Memory B cell (primary cell): ENCODE measurements at places on chromosomes 2 and 18.

GRCh38 chr2:229133155-229133772 is 137.8 kb downstream of the PID1 start:
- no peak for DNase-seq
- no peak overlapping the region for H3K4me3 ChIP-seq
- H3K36me3 ChIP-seq = no peaks in the 10 kb centered on the region
- no peak overlapping the region for H3K27ac ChIP-seq
- no peaks in the 10 kb centered on the region for H3K4me1 ChIP-seq

- DNase-seq = no peak
- H3K4me1 ChIP-seq = peaks cover 2% of the 10 kb centered on the region
- H3K4me3 ChIP-seq = no peak overlapping the region
- H3K36me3 ChIP-seq = peaks cover 4% of the 10 kb centered on the region
- no peak overlapping the region for H3K27ac ChIP-seq
- peaks cover 12% of the 10 kb centered on the region for H3K27me3 ChIP-seq
These were observed 12.3 kb upstream of the TFCP2L1 start for GRCh38 chr2:121297217-121297830.

GRCh38 chr18:8029061-8029460 is 461.9 kb downstream of the PTPRM start:
- H3K27me3 ChIP-seq = no peaks in the 10 kb centered on the region
- no peak overlapping the region for H3K27ac ChIP-seq
- H3K4me3 ChIP-seq = no peak overlapping the region
- no peaks in the 10 kb centered on the region for H3K4me1 ChIP-seq
- no peak for DNase-seq

DNA sequence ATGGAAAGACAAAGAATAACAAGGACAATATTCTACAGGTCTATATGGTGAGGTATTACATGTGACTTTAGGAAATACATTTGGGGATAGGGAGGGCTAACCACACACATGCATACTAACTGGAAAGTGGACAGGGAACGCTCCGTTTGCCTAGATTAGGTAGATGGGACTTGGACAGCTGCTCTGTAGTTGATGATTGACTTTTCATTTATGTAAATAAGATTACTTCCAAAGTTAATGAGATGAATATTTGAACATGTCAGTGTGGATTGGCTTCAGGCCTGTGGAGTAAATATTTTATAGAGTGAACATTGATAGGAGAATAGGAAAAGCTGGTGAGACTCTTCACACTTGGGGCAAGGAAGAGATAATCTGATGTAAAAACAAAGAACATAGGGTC is 142.0 kb downstream of the NCK2 start:
- peaks cover 36% of the 10 kb centered on the region for H3K4me1 ChIP-seq
- H3K27ac ChIP-seq = peak overlapping the region; percentile 24
- H3K27me3 ChIP-seq = no peaks in the 10 kb centered on the region
- DNase-seq = no peak
- H3K36me3 ChIP-seq = peaks cover 42% of the 10 kb centered on the region

GRCh38 chr2:186445506-186445905 is 40.6 kb upstream of the ZC3H15 start:
- DNase-seq = no peak
- H3K27ac ChIP-seq = no peak overlapping the region
- H3K27me3 ChIP-seq = no peaks in the 10 kb centered on the region
- H3K4me1 ChIP-seq = no peaks in the 10 kb centered on the region

GRCh38 chr2:41337956-41338355 is 709.9 kb upstream of the PKDCC start:
- H3K36me3 ChIP-seq = no peaks in the 10 kb centered on the region
- DNase-seq = no peak
- H3K4me3 ChIP-seq = no peak overlapping the region
- H3K27me3 ChIP-seq = no peaks in the 10 kb centered on the region

- H3K27me3 ChIP-seq = peaks cover 12% of the 10 kb centered on the region
- H3K27ac ChIP-seq = no peak overlapping the region
- no peak overlapping the region for H3K4me3 ChIP-seq
These were observed 2.0 kb upstream of the TRPM8 start for GRCh38 chr2:233915128-233915527.

GRCh38 chr2:14364471-14364870 is 268.0 kb upstream of the LRATD1 start:
- H3K27me3 ChIP-seq = no peaks in the 10 kb centered on the region
- H3K36me3 ChIP-seq = no peaks in the 10 kb centered on the region
- no peaks in the 10 kb centered on the region for H3K4me1 ChIP-seq
- H3K4me3 ChIP-seq = no peak overlapping the region
- no peak for DNase-seq

- H3K36me3 ChIP-seq = peaks cover 5% of the 10 kb centered on the region
- no peak overlapping the region for H3K4me3 ChIP-seq
- peaks cover 11% of the 10 kb centered on the region for H3K27me3 ChIP-seq
- no peak overlapping the region for H3K27ac ChIP-seq
These were observed 208.0 kb downstream of the ZFP36L2 start for GRCh38 chr2:43018179-43019024.

GRCh38 chr2:69292256-69292655 is 94.8 kb downstream of the GFPT1 start:
- H3K27ac ChIP-seq = no peak overlapping the region
- peaks cover 9% of the 10 kb centered on the region for H3K27me3 ChIP-seq
- no peaks in the 10 kb centered on the region for H3K4me1 ChIP-seq
- H3K4me3 ChIP-seq = no peak overlapping the region

- DNase-seq = no peak
- peaks cover 18% of the 10 kb centered on the region for H3K27me3 ChIP-seq
- peaks cover 4% of the 10 kb centered on the region for H3K4me1 ChIP-seq
These were observed 29.0 kb downstream of the GRHL1 start for GRCh38 chr2:9980520-9980919.

DNA sequence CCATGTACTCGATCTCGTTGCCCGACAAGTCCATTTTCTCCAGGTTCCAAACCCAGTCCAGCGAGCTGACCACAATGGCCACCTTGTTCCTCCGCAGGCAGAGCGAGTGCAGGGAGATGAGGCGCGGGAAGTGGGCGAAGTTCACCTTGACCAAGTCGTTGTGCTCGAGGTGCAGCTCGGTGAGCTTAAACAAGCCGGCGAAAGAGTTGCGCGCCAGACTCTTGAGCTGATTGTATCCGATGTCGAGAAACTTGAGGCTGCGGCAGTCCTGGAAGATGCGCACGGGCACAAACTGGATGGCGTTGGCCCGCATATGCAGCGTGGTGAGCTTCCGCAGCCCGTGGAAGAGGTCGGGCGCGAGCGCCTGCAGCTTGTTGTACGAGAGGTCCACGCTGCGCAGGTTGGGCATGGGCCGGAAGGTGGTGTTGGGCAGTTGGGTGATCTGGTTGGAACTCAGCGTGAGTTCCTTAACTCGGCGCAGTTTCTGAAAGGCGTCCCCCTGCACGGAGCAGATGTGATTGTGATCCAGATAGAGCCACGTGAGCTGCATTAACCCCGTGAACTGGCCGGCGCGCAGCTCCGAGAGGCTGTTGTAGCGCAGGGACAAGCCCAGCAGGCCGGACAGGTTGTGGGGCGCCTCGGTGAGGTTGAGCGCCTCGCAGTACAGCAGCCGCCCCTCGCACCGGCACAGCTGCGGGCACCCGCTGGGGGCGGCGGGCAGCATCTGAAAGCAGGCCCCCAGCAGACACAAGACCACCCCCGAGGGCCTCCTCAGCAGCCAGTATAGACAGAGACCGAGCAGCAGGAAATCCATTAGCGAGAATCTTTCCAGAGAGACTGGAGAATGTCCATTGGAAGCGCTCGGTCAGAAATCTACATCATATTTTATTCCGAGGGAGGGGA is 1.3 kb downstream of the LRRTM1 start:
- H3K4me3 ChIP-seq = no peak overlapping the region
- peaks cover 12% of the 10 kb centered on the region for H3K27me3 ChIP-seq

GRCh38 chr2:197940382-197940781 is 136.0 kb downstream of the PLCL1 start:
- H3K36me3 ChIP-seq = no peaks in the 10 kb centered on the region
- no peak overlapping the region for H3K27ac ChIP-seq
- H3K27me3 ChIP-seq = peaks cover 4% of the 10 kb centered on the region
- H3K4me3 ChIP-seq = no peak overlapping the region
- no peaks in the 10 kb centered on the region for H3K4me1 ChIP-seq
- DNase-seq = no peak

GRCh38 chr2:196783431-196784094 is 15.9 kb downstream of the GTF3C3 start:
- no peak overlapping the region for H3K4me3 ChIP-seq
- H3K27ac ChIP-seq = peak overlapping the region; percentile 9
- DNase-seq = no peak
- peaks cover 25% of the 10 kb centered on the region for H3K36me3 ChIP-seq
- peaks cover 4% of the 10 kb centered on the region for H3K4me1 ChIP-seq

DNA sequence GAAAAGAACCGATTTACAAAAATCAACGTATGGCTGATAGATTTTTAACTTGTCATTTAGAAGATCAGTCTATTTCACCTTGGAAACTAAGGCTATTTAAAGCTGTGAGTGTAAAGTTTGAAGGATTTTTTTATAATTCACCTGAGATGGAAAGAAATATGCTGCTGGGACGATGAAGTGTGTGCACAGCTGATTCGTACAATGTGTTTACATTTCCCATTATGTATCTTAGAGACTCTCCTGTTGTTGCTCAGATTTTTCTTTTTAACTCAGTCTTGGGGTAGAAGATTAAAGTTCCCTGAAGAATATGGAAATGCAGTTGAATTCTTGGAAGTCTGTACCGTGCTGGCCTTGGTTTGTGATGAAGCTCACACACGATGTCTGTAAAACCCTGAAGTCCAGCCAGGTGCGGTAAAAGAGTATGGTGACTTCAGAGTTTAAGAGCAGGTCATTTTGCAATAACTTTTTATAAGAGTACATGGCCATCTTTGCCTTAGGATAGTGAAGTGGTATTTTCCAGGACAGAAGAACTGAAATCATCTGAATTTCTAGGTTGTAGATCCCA is 250.1 kb downstream of the PRKCE start:
- no peaks in the 10 kb centered on the region for H3K27me3 ChIP-seq
- peaks cover 4% of the 10 kb centered on the region for H3K4me1 ChIP-seq
- DNase-seq = no peak
- H3K4me3 ChIP-seq = no peak overlapping the region

DNA sequence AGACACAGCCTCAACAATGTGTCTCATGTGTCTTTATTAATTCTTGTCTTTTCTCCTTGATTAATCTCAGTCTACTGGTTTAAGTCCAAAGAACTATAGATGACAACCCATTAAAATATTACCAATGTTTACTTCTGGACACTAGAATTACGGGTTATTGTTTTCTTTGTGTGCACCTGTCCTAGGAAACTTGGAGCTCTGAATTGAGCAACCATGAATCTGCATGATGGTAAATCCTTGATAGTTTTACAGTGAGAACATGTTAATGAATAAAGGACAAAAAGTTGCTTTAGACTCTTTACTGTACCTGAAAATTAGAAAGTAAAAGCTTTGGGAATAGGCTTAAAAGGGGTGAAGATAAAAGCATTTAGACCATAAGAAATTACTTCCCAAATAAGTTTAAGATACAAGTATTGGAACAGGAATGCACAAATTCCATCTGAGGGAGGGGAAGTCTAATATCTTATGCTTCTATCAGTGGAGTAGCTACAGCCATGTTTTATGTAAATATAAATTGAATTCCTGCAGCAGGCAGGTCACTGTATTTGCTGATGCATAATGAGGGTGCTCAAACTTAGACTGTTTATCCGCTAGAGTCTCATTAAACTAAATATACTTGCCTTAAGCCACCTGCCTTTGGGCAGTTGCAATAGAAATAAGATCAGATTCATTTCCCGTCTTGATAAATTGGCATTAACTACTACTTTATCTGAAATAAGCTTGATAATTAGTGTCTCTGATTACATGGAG is 603.7 kb upstream of the GCFC2 start:
- DNase-seq = no peak
- H3K27ac ChIP-seq = no peak overlapping the region
- no peaks in the 10 kb centered on the region for H3K36me3 ChIP-seq

GRCh38 chr2:232291343-232291742 is 87.2 kb upstream of the ALPP start:
- no peak overlapping the region for H3K4me3 ChIP-seq
- no peaks in the 10 kb centered on the region for H3K27me3 ChIP-seq
- peaks cover 9% of the 10 kb centered on the region for H3K36me3 ChIP-seq
- no peak for DNase-seq
- no peak overlapping the region for H3K27ac ChIP-seq

DNA sequence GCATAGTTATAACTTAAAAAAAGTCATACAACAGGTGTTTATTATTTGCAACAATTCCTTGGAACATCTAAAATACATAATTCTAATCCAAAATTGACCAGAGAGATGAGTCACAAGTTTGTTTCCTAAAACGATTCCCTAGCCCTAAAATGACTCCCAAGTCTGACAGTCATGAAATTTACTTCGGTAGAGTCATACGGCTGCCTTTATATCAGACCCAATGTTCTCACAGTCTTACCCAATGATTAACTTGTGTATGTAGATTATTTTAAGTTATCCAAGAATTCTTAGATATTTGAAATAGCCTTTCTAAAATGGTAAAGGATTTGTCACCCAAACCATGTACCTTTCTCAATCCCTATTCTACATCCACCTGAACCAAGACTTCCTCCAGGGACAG is 174.9 kb downstream of the LAMA1 start:
- H3K4me3 ChIP-seq = no peak overlapping the region
- H3K27ac ChIP-seq = no peak overlapping the region

DNA sequence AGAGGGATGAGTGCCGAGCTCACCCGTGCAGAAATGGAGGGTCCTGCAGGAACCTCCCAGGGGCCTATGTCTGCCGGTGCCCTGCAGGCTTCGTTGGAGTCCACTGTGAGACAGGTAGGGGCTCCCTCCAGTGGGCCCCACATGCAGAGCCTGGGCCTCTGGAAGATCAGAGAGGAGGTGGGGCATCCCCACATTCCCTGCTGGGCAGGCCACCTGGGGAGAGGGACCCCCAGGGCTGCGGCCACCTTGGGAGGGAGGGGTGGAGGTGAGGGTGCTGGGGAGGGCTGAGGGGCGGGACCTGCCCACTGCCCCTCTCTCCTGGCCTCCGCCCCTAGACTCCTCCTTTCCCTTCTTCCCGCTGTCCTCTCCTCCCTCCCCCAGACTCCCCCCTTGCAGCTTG is 38.5 kb downstream of the MTERF4 start:
- H3K4me3 ChIP-seq = peak overlapping the region; percentile 58
- H3K4me1 ChIP-seq = peaks cover 6% of the 10 kb centered on the region
- peak overlapping the region; percentile 65 for H3K27ac ChIP-seq
- H3K27me3 ChIP-seq = no peaks in the 10 kb centered on the region
